ENCODE measurements at places on chromosomes 5 and 9.

DNA sequence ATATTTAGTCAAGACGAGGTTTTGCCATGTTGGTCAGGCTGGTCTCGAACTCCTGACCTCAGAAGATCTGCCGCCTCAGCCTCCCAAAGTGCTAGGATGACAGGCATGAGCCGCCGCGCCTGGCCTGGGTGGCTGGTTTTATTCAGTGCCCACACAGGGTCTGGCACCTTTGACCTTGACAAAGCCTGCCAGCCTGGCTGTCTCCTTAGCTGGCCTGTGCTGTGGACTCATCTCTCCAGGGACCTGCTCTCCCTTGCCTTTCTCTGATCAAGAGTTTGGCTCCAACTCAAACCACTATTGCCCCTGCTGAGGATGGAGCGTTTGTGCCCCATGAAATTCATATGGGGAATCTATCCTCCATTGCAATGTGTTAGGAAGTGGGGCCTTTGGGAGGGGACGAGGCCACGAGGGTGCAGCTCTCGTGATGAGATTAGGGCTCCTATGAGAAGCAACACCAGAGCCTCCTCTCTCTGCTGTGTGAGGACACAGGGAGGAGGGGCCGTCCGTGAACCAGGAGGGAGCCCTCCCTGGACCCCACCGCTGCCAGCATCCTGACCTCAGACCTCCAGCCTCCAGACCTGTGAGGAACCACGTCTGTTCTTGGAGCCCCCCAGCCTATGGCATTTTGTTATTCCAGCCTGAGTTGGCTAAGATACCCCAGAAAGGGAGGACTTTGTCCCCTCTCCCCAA lies 45.0 kb downstream of the MRPL36 start:
- DNase-seq, result no peak

DNA sequence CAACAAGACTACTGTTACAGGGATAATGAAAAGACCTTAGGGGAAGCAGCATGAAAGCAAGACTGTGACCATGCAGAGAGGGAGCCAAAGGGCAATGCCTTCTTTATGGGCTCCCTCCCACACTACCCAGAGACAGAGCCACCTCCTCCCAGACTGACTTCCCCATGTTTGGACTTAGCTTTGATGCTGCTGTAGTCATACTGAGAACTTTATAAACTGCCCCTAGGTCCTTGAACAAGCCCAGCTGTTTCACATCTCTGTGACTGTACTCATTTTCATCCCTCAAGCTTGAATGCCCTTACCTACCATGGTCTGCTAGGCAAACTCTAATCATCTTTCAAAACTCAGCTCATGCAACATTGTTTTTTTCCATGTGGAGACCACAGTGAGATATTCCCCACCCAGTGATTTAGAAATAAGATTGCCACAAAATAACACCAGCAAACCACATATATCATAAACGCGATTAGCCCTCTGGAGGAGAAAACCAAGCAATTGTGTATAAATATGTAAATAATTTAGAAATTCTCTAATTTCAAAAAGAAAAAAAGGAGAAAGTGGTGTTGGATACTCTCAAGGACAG lies 23.4 kb upstream of the FAM169A start:
- DNase-seq, result no peak

DNA sequence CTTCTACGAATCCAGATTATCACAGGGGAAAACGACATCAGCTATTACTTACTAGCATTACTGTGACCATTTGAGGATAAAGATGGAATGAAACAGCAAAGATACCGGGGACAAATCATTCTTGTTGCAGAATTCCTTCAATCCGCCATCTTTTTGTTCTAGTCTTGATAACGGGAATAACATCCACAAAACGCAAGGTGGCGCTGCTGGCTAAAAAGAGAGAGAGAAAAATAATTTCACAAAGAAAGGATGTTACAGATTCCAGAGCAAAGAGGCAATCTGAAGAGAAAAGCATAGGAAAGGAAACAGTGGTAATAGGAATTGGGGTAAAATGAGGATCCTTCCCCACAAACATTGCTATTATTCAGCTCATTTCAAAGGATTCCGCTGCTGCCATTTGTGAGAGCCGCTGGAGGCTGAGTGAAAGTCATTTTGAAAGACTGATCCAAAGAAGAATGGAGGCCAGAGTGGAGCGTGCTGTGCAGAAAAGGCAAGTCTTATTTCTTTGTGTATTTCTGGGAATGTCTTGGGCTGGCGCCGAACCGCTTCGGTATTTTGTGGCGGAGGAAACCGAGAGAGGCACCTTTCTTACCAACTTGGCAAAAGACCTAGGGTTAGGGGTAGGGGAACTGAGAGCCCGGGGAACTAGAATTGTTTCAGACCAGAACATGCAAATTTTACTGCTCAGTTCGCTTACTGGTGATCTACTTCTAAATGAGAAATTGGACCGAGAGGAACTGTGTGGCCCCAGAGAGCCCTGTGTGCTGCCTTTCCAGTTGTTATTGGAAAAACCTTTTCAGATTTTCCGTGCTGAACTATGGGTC lies at the start of gene PCDHB7:
PCDHB7 (plus strand) TSS at position 264 of the 824 bp plus-strand sequence; CDS start at position 456, 192 bp downstream.
- DNase-seq, result no peak

GRCh38 chr5:160421625-160422258 lies at the start of gene PTTG1:
TSS of gene PTTG1 (plus strand) at chr5:160421855. CDS start at chr5:160422313, 458 bp downstream.
- DNase-seq, result peak; percentile 83

- DNase-seq, result no peak
Measured at GRCh38 chr9:70577671-70578070, 163.2 kb upstream of the KLF9 start.

- DNase-seq, result no peak
Measured at GRCh38 chr5:2674456-2674855, 77.0 kb downstream of the IRX2 start.

DNA sequence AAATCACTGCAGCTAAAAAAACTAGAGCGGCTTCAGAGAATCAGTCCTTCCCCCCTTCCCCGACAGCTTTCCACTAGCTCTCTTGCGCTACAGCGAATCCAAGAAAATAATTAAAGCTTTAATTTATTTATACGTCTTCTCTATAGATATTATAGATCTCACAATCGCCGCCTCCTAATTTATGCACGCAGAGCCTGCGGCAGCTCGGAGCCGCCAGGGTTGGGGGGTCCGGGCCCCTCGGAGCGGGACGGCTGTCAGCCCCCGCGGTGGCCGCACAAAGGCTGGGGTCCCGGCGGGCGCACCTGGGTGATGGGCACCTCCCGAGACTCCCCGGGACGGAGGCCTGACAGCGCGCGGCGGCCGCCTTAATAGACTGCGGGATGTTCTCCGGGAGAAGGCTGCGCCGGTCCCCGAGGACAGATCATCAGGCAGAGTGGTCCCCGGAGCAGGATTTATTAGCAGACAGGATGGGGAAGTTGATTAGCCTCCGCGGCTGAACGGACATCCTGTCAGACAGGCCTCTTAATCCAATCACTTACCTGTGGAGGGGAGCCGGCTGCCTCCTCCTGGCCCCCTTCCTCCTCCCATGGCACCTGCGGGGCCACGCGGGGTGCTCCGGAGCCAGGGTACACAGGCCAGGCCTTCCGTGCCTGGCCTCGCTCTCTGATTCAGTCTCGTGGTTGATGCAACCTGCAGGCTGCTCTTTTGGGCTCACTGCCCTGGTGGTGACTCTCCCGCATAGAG lies 166.8 kb downstream of the MELK start:
- DNase-seq, result no peak

DNA sequence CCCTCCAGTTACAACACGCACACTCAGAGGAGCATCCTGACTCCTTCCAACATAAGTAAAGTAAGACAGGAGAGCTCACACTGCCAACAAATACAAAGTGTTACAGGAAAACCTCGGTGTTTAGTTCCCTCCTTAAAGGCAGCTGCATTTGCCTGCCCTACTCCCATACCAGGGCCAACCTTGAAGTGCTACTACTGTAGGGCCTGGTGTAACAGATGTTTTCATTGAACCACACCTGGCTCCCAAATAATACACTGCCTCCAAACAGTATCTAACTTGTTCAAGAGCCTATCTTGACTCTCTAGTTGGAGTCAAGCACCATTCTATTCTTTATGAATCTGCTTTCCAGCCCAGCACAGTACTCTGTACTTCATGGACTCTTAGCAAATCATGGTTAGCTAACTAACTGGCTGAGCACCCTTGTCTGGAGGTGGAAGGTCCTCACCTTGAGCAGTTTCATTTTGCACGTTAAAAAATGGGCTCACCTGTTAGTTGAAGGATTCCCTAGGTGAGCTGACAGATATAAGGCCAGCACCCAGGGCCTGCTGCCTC lies 34.6 kb downstream of the TTC39B start:
- no peak for DNase-seq

GRCh38 chr9:88498880-88499279 lies 36.1 kb upstream of the NXNL2 start:
- DNase-seq, result no peak

- no peak for DNase-seq
Measured at GRCh38 chr5:130496215-130496614, 592.0 kb downstream of the CHSY3 start.

- no peak for DNase-seq
Measured at GRCh38 chr9:134871697-134872340, 8.8 kb upstream of the FCN2 start.

- DNase-seq, result no peak
Measured at GRCh38 chr5:34038390-34038789, 4.6 kb downstream of the C1QTNF3 start.

DNA sequence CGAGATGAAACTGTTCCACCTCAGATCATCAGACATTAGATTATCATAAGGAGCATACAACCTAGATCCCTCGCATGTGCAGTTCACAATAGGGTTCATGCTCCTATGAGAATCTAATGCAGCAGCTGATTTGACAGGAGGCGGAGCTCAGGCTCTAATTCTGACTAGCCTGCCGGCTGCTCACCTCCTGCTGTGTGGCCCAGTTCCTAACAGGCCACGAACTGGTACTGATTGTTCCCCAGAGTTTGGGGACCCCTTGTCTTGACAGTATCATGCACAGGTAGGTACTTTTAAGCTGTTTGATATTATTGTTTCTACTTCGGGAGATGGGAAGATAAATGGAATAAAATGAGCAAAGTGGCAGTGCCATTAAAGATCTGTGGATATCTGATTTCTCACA lies 66.9 kb downstream of the ZCCHC7 start:
- DNase-seq, result no peak

- DNase-seq, result no peak
Measured at GRCh38 chr5:120396186-120396585, 67.9 kb upstream of the PRR16 start.

GRCh38 chr5:124583469-124584350 lies 162.7 kb downstream of the ZNF608 start:
- DNase-seq, result no peak

DNA sequence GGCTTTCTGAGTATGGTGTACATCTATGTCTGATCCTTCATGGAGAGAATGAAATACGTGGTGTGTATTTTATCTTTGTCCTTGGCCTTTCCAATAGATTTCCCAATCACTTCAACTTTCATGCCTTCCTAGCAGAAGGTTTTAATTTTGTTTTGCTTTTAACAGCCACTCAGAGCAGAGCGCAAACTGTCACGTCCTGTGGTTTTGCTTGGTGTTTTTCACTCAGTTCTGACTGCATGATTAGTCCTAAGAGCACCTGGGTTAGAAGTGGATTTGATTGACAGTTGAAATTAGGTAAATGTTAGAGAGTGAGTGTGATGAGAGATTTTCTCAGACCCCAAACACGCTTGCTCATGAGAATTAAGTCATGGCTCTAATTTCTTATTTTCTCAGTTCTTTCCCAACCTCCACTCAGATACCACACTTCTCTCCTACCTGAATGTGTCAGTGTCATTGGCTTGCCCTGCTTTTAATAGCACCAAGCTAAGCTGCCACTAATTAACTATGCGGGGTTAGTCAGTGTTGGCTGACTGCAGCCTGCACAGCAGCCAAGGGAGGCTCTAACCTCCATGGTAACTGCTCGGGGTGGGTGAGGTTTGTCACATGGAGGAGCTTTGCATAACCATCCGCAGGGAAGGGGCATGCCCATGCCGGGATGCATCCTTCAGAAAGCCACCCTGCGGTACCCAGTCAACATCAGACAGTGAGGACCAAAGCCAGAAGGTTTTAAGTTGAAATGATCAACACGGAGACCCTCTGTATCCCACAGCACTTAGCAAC lies 173.4 kb downstream of the NR3C1 start:
- DNase-seq, result no peak

DNA sequence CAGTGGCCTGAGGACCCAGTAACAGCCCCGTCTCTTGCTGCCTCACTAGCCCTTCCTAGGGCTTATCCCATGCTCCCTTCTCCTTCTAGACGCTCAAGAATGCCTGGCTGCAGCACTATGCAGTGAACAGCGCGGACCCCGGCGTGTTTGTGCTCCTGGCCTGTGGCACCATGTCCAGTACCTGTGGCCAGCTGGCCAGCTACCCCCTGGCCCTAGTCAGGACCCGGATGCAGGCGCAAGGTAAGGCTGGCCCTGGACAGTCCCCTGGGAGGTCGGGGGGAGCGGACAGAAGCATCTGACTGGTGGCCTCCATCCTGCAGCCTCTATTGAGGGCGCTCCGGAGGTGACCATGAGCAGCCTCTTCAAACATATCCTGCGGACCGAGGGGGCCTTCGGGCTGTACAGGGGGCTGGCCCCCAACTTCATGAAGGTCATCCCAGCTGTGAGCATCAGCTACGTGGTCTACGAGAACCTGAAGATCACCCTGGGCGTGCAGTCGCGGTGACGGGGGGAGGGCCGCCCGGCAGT lies 20.5 kb downstream of the PTGES2 start:
- DNase-seq, result no peak

DNA sequence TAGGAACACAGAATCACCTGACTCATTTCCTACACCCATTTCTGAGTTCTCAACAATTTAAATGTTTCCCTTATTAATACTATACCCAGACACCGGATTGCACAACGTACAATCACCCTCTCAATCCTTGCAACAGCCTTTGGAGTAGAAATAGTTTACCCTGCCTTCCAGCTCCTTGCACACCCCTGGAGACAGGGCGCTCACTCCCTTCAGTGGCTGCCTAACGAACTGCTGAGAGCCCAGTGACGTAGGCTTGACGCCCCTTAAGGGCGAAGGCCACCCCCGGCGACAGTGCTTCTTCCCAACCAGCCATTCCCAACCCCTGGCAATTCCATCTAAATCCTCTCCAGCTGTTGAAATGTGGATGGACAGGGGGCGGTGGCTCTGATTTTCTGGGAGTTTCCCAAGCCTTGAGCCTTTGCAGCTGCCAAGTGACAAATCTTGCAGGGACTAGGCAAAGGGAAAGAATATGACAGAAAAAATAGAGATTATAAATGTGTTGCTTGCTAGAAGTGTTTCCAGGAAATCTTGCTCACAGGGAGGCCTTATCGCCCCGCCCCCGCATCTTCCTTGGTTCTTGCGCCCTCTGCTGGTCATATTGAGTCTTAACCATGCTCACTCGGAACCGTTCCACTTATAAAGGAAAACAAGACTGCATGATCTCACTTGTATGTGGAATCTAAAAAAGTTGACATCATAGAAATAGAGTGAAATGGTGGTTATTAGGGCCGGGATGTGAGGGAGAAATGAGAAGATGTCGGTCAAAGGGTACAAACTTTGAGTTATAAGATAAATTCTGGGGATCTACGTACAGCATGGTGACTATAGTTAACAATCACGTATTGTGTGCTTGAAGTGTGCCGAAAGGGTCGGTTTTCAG lies 7.6 kb upstream of the BARX1 start:
- DNase-seq, result peak; percentile 51

- no peak for DNase-seq
Measured at GRCh38 chr5:87825583-87825982, 412.9 kb upstream of the CCNH start.

GRCh38 chr9:31253800-31254762 lies 1130.4 kb upstream of the ACO1 start:
- DNase-seq, result no peak

Measured in activated CD4-positive, alpha-beta T cell treated with anti-CD3 and anti-CD28 coated beads, Interleukin-2, amount 50 U/mL, for 24 hours (primary cell).